ENCODE measurements at places on chromosomes 7 and 10.

GRCh38 chr7:6205971-6206660 lies 66.3 kb downstream of the CYTH3 start:
- no peak for DNase-seq

- no peak for DNase-seq
Measured at GRCh38 chr10:69411476-69411875, 5.2 kb downstream of the TACR2 start.

GRCh38 chr10:1153805-1154351 lies 97.7 kb downstream of the WDR37 start:
- DNase-seq = no peak

DNA sequence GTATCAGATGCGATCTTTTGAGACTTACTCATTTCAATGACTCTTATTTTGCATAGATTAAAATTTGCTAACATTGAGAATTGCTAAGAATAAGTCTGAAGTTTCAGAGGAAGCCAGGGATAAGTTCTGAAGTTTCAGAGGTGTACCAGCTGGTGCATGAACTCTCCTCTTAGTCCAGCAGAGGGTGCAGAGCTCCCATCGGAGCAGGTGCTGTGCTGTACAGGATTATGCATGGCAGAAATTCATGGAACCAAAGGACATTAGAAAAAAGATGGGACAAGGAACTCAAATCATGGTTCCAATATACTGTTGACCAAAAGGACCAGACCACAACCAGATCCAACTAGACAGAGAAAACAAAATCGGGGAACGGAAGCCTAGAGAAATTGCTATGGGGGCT lies 41.9 kb downstream of the MGAM2 start:
- DNase-seq = no peak

DNA sequence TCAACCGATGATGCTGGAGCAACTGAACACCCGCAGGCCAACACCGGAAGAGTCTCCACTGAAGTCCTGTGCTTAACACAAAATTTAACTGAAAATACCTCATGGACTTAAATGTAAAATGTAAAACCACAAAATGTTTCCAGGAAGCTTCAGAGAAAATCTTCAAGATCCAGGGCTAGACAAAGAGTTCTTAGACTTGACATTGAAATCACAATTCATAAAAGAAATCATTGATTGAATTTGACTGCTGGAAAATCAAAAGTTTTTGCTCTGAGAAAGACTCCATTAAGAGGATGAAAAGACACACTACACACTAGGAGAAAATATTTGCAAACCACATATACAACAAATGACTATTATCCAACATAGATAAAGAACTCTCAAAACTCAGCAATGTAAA lies 234.7 kb upstream of the PPP2R2D start:
- no peak for DNase-seq

DNA sequence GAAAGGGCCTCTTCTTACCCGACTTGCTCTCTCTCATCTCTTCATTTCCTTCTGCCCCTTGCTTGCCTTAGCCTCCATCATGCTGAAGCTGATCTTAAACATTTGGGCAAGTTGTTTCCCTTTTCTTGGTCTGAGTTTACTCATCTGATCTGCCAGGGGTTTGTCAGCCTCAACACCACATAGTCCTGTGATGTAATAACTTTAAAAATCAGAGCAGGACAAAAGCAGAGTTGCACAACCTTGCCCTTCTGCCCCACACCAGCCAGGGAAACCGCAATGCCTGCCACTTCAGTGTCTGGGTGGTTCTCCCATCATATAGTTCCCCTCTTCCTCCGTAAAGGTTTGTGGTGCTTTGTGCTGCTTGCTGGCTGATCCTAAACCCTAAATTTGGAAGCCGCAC lies 9.9 kb upstream of the LIPM start:
- no peak for DNase-seq

- no peak for DNase-seq
Measured at GRCh38 chr10:94777886-94778458, 15.5 kb downstream of the CYP2C19 start.

GRCh38 chr7:30595436-30596013 lies 847 bp downstream of the GARS1 start:
- no peak for DNase-seq
